ENCODE measurements at places on chromosomes 16 and 17.

- no peak for DNase-seq
These were observed 6.5 kb upstream of the CARD14 start for GRCh38 chr17:80163336-80163735.

- no peak for DNase-seq
These were observed 3.5 kb upstream of the TLCD3A start for GRCh38 chr17:728911-729310.

DNA sequence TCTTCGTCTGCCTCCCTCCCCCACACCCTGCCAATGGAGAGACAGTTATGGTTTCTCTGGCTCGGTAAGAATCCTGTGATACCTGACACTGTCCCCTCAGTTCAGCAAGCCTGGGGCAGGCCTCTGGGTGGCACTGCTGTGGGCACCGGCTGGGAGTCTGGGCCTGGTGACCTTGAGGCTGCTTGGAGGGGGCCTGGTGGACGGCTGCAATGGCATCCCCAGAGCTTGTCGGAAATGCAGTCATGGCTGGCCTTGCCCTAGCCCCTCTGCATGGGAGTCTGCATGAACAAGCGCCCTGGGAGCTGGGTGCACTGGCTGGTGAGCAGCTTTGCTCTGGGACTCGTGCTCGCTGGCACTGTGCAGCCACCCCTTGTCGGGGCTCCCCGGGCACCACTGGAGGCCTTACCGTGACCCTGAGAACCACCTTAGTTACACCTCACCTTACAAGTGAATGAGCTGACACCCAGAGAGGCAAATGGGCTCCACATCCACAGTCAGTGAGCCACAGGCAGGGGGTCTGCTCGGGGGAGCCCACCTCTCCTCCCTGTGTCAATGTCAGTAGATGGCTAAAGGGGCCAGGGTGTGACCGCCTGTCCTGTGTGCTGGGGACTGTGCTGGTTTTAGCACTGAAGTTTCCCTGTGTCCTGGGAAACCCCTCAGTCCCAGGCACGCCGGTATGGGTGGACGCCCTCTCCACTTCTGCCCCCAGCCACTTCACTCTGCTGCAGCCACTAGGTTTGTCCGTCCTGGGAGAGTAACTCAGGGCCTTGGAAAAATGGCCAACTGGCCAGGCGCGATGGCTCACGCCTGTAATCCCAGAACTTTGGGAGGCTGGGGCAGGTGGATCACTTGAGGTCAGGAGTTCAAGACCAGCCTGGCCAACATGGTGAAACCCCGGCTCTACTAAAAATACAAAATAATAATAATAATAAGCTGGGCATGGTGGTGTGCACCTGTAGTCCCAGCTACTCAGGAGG is 1.4 kb downstream of the LGALS3BP start:
- DNase-seq = no peak

DNA sequence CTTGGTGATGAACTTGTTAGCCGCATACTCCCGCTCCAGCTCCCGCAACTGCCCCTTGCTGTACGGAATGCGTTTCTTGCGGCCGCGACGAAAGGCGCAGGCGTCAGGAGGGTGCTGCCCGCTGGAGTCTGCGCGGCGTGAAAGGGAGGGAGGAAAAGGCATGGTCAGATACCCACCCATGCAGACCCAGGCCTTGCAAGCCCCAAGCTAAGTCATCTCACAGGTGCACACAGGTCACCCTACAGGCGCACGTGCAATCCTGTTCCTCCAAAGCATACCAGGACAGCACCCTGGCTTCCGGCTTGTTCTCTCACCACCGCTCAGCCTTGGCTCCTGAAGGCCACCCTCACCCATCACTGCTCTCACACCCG is 1.6 kb downstream of the HOXB13 start:
- DNase-seq = no peak

GRCh38 chr16:76114681-76115080 is 162.5 kb upstream of the CNTNAP4 start:
- DNase-seq = no peak

DNA sequence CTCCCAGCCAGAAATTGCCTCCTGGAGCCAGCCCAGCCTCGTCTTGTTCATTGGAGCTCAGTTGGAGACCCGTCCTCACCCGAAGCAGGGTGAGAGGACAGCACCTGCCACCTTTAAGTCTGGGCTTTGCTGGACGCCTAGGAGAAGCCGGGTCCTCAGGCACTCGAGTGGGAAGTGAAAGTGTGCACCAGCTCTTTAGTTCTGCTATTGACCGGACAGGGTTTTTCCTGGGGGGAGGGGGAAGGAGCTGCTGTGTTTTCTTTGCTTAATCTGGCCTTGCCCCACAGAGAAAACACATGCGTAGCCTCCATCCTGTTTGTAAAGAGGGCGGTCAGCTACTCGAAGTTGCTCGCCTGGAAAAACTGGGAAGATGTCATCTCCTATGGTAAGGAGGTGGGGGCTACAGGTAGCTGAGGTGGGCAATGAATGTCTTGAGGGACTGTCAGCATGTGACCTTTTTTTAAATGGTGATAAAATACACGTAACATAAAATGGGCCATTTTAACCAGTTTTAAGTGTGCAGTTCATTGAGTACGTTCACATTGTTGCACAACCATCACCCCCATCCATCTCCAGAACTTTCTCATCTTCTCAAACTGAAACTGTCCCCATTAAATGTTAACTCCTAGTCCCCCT is 34.4 kb downstream of the CMIP start:
- DNase-seq = peak; percentile 69

DNA sequence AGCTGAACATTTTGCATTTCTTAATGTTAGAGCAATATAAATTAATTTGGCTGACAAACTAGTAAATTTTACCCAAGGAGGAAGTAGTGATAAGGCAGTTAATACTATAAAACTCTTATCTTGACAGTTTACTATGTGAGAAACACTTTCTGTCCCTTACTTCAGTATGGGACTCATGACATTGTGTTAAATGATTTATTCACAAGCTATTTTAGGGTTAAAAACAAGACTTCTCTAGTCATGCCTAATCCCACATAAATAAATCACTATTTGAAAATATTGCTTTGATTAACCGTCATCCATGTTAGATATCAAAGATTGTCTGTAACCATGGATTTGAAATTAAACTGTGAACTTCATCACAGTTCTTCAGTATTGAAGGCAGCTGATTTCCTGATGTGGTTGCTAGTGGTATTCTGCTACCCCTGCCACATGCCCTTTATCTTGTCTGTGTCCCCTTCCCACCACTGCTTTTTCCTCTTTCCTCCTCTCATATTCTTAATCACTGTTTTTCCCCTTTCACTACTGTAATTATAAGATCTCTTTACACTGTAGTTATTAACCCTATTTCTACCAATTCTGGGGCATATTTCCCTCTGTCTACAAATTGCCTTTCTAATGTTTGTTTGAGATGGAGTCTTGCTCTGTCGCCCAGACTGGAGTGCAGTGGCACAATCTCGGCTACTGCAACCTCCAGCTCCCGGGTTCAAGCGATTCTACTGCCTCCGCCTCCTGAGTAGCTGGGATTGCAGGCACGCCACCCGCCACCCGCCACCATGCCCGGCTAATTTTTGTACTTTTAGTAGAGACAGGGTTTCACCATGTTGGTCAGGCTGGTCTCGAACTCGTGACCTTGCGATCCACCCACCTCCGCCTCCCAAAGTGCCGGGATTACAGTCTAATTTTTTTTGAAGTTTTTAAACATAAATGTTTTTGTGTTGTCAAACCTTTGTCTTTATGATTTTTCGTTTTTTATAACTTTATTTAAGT is 95.6 kb downstream of the STXBP4 start:
- no peak for DNase-seq

DNA sequence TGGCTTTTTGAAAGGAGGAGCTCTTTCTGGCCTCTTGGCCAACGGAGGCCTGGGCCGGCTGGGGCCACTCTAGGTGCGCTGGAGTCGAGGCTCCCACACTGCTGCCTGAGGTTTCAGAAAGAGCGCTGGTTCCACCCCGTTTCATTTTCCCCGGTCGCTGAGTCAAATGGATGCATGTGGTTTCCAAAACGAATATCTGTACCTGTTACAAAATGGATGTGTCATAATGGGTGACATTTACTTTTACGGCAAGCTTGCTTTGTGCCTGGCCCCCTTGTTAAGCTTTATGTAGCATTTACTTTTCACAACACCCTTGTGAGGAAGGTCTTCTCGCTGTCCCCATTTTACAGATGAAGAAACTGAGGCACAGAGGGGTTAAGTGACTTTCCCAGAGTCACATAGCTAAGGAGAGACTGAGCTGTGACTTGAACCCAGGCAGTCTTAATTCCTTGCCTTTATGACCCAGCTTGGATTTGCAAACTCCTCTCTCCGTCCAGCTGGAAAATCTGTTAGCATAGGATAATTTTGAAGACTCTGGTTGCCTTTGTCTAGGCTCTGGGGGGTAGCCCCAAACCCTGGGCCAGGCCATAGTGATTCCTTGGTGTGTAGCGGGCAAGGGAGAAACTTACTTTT is 10.6 kb downstream of the KSR1 start:
- peak; percentile 65 for DNase-seq

GRCh38 chr17:70848785-70849184 is 679.5 kb downstream of the KCNJ2 start:
- no peak for DNase-seq

DNA sequence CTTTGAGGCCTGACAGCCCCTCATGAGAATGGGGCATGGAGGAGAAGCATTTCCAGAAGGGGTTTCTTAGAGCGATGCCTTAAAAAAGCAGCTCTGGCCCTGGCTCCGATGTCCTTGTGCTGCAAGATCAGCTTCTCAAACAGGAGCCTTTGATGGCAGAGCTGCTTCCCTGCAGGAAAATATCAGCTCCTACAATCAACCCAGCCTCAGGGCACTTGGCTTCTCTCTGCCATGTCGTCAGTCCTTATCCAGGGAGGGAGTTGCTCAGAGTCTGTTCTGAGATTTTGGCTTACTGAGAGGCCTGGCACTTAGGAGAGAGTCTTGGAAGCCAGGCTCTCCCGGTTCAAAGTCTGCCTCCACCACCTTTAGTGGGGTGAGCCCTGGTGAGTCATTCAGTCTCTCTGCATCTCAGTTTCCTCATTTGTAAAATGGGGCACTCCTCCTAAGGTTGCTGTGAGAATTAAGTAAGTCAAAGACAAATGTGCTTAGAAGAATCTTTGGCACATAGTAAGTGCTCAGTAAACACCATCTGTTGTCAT is 184.4 kb downstream of the HAPSTR1 start:
- no peak for DNase-seq

GRCh38 chr16:89378947-89379771 is 111.2 kb downstream of the ANKRD11 start:
- no peak for DNase-seq

DNA sequence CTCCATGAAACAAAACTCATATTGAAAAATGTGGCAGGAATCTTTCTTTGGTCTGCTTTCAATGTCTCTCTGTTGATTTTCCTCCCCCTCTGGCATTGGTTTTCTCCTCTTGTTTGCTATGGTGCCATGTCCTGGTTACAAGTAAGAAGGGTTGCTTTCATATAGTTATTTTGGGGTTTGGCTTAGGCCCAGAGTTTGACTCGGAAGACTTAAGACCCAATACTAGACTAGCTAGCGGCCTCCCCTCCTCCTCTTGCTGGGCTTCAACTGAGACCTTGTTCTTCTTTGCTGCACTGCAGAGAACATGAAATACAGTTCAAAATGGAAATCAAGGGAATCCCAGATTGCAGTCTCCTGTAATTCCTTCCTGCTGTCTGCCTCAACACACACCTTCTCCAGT is 30.0 kb upstream of the CLEC18A start:
- DNase-seq = no peak

DNA sequence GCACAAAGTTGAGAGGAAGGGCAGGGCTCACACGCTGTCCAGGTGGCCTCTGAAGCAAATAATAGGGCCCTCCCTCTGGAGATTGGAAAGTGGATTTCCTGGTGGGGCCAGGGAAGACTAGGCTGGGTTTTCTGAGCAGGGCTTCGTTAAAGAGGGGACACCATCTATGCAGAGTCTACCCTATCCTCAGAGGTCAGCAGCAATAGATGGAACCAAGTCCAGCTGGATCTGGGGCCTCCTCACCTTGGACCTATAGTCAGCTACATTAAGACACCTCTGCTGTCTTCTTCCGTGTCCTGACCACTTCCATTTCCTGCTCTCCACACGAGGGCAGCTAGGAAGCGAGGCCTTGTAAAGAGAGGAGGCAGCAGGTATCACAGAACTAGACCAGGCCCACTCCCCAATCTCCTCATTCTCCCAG is 14.7 kb upstream of the ST6GALNAC1 start:
- DNase-seq = no peak

DNA sequence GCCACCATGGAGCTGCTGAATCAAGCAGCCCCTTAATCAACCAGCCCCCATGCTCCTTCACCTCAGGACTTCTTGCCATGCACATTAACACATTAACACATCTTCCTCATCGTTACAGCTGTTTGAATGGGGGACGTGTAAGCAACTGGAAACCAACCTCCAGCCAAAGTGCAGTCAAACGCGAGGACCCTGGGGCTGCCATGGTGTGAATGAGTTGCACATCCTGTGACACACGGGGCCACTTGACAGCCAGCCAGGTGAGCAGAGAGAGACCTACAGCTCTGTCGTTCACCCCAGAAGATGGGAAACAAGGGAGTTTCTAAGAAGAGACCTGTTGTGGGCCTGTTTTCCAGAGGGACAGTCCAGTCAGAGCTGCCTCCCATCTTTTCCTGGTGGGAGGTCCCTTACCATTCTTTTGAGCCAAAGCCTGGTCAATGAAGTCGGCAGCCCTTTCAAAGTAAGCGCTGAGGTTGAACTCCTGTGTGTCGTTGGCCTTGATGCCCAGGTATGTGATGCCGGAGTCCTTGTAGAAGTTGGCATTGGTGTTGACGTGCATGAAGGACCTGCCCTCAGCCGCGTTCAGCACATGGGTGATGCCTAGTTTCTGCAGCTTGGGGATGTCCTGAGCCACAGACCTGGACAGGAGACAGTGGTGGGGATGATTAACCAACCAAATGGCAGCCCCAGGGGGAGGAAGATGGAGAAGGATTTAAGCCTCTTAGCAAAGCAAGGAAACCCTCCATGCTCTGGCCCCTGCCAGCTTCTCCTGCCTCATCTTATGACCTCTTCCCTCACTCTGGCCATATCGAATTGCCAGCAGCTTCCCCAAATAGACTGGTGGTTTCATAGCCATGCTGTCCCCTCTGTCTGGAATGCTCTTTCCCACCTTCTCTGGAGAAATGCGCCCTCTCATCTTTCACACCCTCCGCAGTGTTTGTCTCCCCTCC is 4.2 kb downstream of the DUSP3 start:
- no peak for DNase-seq

All from GM12892 (cell line).